ENCODE measurements at places on chromosomes 11 and 22. TPM values are rescaled to one million over a fixed set of nuclear protein-coding genes. Genes with fewer than 3 reads are reported as not detected.

Gene SLC22A25
- 39.0 TPM for total RNA-seq

GRCh38 chr11:15159085-15159484 is 44.4 kb downstream of the INSC start:
- DNase-seq: no peak

DNA sequence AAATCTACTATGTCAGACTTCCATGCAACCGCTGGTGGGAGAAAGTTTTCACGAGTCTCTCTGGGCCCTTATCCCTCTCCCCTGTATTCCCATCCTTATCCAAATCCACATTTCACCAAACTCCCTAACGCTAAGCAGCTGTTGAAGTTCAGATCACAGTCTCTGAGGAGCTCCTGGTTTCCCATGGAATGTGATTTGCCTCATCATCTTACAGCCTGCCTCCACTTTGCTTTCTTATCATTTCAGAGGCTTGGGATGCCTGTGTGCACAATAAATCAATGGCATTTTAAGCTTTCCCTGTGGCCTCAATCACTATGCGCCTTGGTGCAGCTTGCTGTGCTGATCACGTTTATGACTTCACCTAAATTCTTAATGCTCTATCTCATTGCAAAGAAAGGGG is 352.4 kb upstream of the FAT3 start:
- no peak for DNase-seq

DNA sequence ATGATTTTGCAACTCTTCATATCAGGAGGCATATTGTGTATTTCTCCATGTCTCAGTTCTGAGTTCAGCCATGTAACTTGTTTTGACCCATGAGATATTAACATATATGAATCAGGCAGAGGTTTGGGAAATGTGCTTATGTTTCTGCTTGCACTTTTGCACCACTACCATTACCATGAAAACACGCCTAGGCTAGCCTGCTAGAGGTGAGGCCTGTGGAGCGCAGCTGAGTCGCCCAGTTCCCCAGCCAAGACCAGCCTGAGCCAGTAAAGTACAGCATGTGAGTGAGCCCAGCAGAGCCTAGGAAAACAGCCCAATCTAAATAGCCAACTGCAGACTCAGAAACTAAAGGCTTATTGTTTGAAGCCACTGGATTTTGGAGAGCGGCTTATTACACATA is 18.4 kb upstream of the MYOD1 start:
- DNase-seq: no peak

DNA sequence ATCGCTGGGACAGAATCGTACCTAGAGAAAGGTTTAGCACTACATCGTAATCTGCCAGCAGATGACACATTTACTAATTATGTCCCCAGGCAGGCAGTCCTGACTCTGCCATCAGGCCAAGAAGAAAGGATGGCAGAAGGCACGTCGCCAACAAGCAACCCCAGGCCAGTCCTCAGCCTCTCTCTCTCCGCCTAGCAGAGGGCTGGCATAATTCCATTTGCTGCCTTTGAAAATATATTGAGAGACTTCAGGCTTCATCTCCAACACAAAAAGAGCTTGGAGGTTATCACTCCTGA is 1517.0 kb downstream of the TBC1D22A start:
- DNase-seq: no peak

GRCh38 chr22:45848904-45849303 is 128.1 kb downstream of the WNT7B start:
- no peak for DNase-seq
